AG08396 (cell line): ENCODE measurements at places on chromosomes 2 and 18.

DNA sequence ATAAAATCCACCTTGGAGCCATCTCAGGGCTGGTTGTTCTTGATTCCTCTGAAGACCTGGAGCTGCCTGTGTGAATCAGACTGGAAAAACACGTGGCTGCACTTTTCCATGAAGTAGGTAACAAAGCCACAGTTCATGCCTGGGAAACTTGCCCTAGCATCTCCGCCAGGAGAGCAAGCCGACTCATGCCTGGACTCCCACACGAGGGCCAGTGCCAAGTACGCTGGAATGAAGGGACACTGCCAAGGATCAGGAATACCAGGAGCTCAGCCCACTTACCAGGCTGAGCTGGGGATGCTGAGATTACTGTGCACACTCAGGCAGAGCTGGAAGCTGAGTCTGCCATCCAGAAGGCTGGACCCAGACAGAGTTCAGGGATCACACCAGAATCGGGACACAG is 10.9 kb upstream of the FHL2 start:
- DNase-seq: peak; percentile 68

DNA sequence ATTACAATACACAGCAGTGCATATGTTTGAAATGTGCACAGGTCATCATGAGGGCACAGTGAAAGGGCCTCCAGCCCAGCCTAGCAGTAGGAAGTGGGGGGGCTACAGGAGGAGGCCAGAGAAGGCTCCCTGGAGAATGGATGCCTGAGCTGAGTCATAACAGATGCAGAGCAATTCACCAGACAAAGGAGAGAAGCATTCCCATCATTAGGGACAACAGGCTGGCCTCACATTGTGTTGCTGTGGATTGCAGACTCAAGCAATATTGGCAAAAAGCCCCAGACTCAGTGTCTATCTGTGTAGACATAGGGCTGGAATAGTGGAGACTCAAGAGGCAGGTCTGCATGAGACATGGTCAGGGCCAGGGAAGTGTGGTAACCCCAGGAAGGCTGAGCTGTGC is 329.9 kb downstream of the DLGAP1 start:
- DNase-seq: no peak

DNA sequence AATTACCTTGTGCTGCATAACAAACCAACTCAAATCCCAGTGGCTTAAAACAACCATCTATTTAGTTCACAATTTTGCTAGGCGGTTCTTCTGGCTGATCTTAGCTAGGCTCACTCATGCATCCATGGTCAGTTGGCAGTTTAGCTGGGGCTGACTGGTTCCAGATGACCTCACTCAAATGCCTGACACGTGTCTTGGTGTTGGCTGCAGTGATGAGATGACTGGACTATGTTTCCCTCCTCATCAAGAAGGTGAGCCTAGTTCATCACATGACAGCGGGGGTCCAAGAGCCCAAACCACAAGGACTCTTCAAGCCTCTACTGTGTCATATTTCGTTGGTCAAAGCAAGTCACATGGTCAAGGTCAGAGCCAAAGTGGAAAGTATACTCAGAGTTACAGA is 42.7 kb upstream of the ACTR3 start:
- DNase-seq: peak; percentile 22

DNA sequence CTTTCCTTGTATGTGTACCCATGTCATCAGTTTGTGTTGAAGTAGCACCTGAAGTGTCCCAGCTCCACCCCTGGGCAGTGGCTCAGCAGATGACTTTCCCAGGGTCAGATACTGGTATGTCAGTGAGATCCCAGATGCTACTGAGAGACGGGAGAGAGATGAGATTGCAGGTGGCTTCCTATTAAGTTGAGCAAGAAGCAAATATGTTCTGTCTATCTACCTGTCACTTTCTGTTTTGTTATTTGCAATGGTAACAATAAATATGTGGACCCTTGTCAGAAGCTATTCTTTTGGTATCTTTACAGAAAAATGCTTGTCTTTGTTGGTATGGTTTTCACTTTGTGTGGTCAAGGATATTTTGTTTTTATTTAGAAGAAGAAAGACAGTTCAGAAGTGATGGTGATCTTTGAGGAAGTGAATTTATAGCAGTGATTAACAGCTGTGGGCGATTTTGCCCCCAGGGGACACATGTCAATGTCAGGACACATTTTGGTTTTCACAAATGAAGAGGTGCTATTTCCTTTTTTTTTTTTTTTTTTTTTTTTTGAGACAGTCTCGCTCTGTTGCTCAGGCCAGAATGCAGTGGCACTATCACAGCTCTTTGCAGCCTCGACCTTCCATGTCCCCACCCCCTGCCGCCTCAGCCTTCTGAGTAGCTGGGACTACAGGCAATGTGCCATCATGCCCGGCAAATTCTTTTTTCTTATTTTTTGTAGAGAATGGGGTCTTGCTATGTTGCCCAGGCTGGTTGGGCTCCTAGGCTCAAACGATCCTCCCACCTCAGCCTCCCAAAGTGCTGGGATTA is 21.4 kb downstream of the MGAT5 start:
- no peak for DNase-seq

DNA sequence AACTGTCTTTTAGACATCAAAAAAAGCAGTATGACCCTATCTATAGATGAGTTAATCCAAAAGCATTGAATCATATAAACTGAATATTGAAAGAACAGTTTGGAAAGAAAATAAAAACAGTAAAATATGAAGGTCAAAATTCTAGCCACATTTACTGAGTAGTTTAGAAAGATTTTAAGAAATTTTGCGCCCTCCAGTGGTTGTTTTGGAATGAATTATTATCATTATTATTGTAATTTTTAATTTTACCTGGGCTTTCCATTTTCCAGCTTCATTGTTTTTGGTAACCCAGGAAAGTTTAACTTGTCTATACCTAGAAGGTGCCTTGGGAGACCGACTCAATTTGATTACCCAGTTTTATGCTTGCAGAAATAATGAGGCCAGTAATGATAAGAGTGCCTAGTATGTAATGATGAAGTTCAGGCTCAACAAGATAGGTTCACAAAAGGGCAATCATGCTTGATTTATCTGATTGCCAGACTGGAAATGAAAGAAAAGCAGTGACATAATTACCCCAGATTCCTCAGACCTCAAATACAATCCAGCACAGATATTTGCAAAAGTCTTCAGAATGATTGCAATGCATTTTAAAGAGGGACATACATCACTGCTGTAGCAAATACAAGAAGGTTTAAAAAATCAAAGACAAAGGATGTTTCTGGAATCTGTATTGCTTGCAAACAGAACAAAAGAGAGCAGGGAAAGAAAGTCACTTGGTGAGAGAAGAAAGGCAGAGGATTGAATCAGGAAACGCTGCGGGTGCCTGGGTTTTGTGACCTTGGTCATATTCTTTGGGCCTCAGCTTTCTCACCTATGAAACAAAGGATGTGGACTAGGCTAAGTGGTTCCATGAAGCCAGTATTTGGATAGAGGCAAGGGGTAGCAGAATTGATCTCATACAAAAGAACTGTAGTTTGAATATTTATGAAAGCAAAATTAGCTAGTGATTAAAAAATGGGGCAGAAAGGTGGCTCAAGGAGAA is 153.8 kb downstream of the MAP2 start:
- DNase-seq: no peak

DNA sequence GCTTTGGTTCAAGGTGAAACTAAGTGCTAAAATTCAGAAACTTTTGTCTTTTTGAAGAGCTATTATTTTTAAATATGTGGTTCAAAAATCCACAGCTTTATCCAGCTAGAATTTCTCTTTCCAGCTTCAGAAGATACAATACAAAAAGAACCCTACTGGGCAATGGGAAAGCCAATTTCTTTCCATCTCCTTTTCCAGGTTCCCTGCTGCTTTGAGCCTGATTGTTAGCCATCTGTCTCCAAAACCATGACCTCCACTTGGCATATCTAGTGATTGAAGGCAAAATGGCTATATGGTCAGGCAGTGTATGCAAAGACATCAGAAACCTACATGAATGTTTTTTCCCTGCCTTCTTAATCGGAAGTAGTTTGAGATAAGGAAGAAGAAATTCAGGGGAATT is 134.1 kb downstream of the KCNH7 start:
- DNase-seq: no peak

DNA sequence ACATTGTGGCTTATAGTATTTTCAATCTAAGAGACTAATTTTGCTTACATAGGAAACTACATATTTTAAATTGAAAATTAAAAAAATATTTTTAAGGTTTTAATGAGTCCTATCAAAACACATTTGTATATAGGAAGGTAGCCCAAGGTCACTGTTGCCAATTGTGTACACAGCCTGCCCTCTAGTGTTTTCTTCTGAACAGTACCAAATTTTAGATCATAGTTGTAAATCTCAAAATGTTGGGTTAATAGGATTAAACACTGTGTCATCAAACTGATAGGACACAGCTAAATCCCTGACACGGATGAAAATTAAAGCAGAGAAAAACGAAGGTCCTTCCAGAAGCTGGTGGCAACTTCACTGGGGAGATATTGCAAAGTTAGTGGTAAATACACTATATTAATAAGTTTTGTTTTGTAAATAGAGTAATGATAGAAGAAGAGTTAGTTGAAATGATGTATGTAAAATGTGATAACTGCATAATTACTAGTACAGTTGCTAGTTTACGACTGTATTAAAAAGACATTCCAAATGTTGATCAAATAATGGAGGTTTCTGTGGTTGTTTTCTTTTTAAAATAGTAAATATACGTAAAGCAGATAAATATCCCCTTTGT is 19.7 kb downstream of the CLUL1 start:
- DNase-seq: peak; percentile 37
